ENCODE measurements at places on chromosomes 1 and 21. TPM values are rescaled to one million over a fixed set of nuclear protein-coding genes. Genes with fewer than 3 reads are reported as not detected.

- H3K4me3 ChIP-seq = no peak overlapping the region
- H3K27me3 ChIP-seq = no peaks in the 10 kb centered on the region
- H3K4me1 ChIP-seq = peaks cover 6% of the 10 kb centered on the region
- no peak for DNase-seq
- no peaks in the 10 kb centered on the region for H3K36me3 ChIP-seq
- H3K27ac ChIP-seq = no peak overlapping the region
Observed at GRCh38 chr1:24203404-24203803, 16.3 kb upstream of the IFNLR1 start.

- no peaks in the 10 kb centered on the region for H3K27me3 ChIP-seq
- H3K4me1 ChIP-seq = no peaks in the 10 kb centered on the region
- peak overlapping the region; percentile 84 for H3K4me3 ChIP-seq
- H3K36me3 ChIP-seq = peaks cover 12% of the 10 kb centered on the region
Observed at GRCh38 chr21:46227811-46228344, 696 bp downstream of the LSS start.

The ACKR1 gene
- total RNA-seq = 23.3 TPM

DNA sequence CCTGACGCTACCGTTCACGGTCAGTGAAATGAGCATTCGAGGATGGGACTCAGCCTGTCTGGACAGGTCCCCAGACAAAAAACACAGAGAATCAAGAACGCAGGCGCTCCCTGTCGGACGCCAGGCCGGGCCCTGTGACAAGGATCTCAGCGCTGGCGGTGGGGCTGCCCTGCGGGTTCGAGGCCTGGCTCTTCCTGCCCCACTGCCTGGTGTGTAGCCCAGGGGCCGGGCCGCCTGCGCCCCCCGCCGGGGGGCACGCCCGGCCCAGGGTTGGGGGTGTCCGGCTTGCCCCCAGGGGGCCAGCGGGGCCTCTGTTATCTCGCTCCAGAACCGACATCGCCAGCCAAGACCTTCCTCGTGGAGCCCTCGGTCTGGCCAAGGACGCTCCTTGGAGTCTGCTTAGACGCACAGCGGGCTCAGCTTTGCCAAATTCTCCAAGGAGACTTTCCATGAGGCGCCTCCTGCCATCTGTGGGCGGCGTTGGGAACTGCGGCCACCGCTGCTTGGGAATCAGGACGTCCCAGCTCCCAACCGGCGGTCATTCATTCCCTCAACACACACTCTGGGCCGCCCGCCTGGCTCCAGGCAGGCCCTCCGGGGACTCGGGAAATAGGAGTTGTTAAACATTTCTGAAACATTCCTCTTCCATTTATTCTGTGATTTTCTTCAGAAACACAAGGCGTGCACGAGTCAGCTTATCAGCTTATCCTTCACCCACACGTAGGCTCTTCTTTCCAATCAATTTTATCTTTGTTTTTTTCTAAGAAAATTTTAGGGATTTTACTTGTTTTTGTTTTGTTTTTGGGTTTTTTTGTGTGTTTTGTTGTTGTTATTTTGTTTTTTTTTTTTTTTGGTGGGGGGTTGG, 11.3 kb upstream of the RIPK4 start:
- peak; percentile 90 for DNase-seq
- no peak overlapping the region for H3K4me3 ChIP-seq
- H3K27ac ChIP-seq = no peak overlapping the region

- no peak overlapping the region for H3K27ac ChIP-seq
- no peak overlapping the region for H3K4me3 ChIP-seq
- DNase-seq = no peak
- H3K4me1 ChIP-seq = no peaks in the 10 kb centered on the region
Observed at GRCh38 chr1:230048322-230048721, 18.7 kb upstream of the GALNT2 start.

- H3K4me3 ChIP-seq = no peak overlapping the region
- no peak overlapping the region for H3K27ac ChIP-seq
Observed at GRCh38 chr1:1054971-1055370, 19.1 kb downstream of the RNF223 start.

DNA sequence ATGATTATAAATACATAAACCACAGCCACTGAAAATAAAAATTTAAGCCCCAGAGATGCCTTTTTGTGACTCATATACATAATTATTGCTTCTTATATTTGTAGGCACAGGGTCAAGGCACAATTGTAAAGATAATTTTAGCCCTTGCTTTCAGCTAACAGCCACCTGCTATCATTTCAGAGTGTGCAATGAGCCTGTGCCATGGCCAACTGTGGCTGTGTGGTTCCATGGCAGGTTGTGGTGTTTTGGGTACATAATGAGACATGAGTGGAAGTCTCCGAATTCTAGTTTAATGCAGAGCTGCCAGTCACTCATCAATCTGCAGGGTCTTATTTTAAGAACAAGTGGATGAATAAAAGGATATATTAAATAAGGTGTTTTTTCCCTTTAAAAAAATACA, 346.9 kb upstream of the SNX7 start:
- no peak overlapping the region for H3K27ac ChIP-seq
- H3K27me3 ChIP-seq = no peaks in the 10 kb centered on the region
- H3K4me1 ChIP-seq = no peaks in the 10 kb centered on the region
- H3K4me3 ChIP-seq = no peak overlapping the region

GRCh38 chr1:89203166-89203565, 4.4 kb upstream of the GBP4 start:
- no peaks in the 10 kb centered on the region for H3K36me3 ChIP-seq
- no peak for DNase-seq
- no peak overlapping the region for H3K4me3 ChIP-seq
- H3K4me1 ChIP-seq = no peaks in the 10 kb centered on the region
- H3K27ac ChIP-seq = no peak overlapping the region
- no peaks in the 10 kb centered on the region for H3K27me3 ChIP-seq

- no peaks in the 10 kb centered on the region for H3K36me3 ChIP-seq
- H3K4me1 ChIP-seq = no peaks in the 10 kb centered on the region
- H3K4me3 ChIP-seq = no peak overlapping the region
- no peaks in the 10 kb centered on the region for H3K27me3 ChIP-seq
Observed at GRCh38 chr1:63935143-63935542, 161.3 kb downstream of the ROR1 start.

The PDE4B gene
- 96.6 TPM for total RNA-seq

The ERICH3 gene
- total RNA-seq = 0.13 TPM

The OTUD7B gene
- 17.2 TPM for total RNA-seq

The ACTL8 gene
- not detected for total RNA-seq

The PCBP3 gene
- 1.1 TPM for total RNA-seq

- H3K27me3 ChIP-seq = no peaks in the 10 kb centered on the region
- no peak overlapping the region for H3K27ac ChIP-seq
- no peaks in the 10 kb centered on the region for H3K4me1 ChIP-seq
Observed at GRCh38 chr1:219573960-219574359, 38.9 kb downstream of the ZC3H11B start.

GRCh38 chr1:97630948-97631347, 289.9 kb downstream of the DPYD start:
- H3K27ac ChIP-seq = no peak overlapping the region
- no peaks in the 10 kb centered on the region for H3K36me3 ChIP-seq
- no peak overlapping the region for H3K4me3 ChIP-seq
- DNase-seq = no peak
- H3K4me1 ChIP-seq = no peaks in the 10 kb centered on the region

GRCh38 chr1:43537423-43538142, 6.9 kb downstream of the PTPRF start:
- H3K4me1 ChIP-seq = no peaks in the 10 kb centered on the region
- DNase-seq = no peak
- no peaks in the 10 kb centered on the region for H3K27me3 ChIP-seq
- peak overlapping the region; percentile 86 for H3K27ac ChIP-seq
- H3K4me3 ChIP-seq = no peak overlapping the region

DNA sequence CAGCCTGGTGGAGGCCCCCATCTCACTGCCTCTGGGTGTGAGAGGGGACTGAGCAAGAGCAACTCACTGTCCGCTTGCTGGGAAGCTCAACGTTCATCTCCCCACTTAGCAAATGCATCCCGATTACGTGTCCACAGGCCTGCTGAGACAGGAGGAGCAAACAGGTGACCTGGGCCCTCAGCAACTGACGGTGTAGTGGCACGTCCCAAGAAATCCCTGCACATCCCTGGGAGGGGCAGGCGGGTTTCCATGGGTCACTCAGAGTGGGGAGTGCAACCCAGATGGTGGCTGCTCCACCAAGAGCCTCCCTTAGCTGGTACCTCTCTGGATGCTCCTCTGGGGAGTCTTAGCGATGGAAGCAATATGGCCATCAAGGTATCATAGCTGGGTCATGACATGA, 229.4 kb downstream of the DYRK1A start:
- H3K4me1 ChIP-seq = no peaks in the 10 kb centered on the region
- DNase-seq = no peak
- H3K27ac ChIP-seq = no peak overlapping the region
- no peaks in the 10 kb centered on the region for H3K27me3 ChIP-seq
- no peak overlapping the region for H3K4me3 ChIP-seq

DNA sequence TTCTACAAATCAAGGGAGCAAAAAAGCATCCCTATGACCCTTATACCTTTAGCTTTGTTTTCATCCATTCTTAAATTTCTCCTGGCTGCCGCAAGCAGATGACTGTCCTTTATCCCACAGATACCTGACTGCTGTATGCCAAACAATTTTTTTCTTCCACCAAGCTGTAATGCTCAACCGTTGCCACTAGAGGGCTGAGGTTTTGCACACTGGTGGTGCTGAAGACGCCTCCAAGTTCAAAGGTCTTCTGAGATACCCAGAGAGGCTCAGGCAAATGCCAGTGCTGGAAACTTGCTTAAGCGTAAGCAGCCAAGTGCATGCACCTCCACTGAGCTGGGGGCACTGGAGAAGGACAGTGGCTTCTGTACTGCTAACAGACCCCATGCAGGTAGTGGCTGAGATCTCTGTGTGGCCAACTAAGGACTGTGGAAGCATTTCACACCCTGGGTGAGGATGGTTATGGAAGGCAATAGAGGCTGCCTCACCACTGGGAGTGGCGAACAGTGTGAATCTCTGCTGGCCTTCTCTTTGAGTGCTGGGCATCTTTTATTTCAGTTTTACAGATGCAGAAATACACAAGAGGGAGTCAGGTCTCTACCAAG, 28.5 kb downstream of the CNIH3 start:
- no peak overlapping the region for H3K27ac ChIP-seq
- no peaks in the 10 kb centered on the region for H3K36me3 ChIP-seq

DNA sequence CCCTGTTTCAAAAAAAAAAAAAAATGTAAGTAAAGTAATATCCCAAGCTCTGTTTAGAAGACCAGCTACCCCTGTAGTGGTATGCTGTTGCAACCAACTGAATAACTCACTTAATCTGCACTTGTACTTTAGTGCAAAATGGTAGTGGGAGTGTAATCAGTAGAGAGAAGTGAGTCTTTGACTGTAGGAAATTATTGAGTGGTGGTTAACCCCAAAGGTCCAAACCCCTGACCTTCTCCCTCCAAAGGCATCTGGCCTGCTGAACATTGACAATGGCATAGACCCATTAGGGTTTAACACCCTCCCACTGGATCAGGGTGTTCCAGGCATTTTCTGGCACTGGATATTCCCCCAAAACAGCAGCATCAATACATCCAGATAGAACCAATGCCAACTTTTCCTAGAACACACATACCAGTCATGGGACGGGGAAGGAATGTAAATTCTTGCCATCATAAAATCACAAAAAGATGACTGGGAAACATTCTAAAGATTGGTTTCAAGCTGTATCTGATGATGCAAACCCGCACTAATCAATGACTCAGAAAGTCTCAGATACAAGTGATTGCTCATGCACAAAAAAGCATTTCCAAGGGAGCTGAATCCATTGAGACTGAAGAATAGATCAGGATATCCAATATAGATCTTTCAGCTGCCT, 110.3 kb downstream of the MRPL39 start:
- no peak overlapping the region for H3K27ac ChIP-seq
- H3K4me3 ChIP-seq = no peak overlapping the region
- no peaks in the 10 kb centered on the region for H3K36me3 ChIP-seq
- no peak for DNase-seq
- H3K4me1 ChIP-seq = no peaks in the 10 kb centered on the region

DNA sequence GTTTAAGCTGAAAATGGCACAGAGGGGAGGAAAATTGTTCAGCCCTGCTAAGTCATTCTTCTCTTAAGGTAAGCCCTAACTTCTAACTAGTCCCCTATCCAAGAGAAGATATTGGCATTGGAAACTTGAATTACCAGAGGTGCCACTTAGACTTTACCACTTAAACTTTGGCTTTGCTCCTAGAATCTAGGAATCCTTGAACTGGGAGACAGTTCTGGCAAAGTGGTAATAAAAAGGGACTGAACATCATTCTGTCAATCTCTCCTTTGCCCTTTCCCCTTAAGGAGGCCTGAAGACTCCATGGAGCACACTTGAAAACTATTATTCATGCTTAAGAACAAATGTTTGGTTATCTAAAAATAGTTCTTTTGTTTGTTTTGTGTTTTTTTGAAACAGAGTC, 8.4 kb downstream of the ATP1A4 start:
- H3K4me3 ChIP-seq = no peak overlapping the region
- H3K4me1 ChIP-seq = no peaks in the 10 kb centered on the region

GRCh38 chr21:27802816-27803475, 836.1 kb upstream of the ADAMTS5 start:
- no peak overlapping the region for H3K4me3 ChIP-seq
- no peaks in the 10 kb centered on the region for H3K4me1 ChIP-seq
- no peak for DNase-seq
- no peaks in the 10 kb centered on the region for H3K36me3 ChIP-seq

The ITLN2 gene
- total RNA-seq = 62.0 TPM

GRCh38 chr1:152109998-152110294, 5.3 kb downstream of the TCHH start:
- no peak for DNase-seq
- H3K4me1 ChIP-seq = peaks cover 4% of the 10 kb centered on the region
- no peak overlapping the region for H3K4me3 ChIP-seq
- peaks cover 54% of the 10 kb centered on the region for H3K27me3 ChIP-seq
- no peaks in the 10 kb centered on the region for H3K36me3 ChIP-seq

- H3K36me3 ChIP-seq = no peaks in the 10 kb centered on the region
- H3K27me3 ChIP-seq = no peaks in the 10 kb centered on the region
- no peaks in the 10 kb centered on the region for H3K4me1 ChIP-seq
- no peak for DNase-seq
- no peak overlapping the region for H3K4me3 ChIP-seq
Observed at GRCh38 chr1:225747566-225747965, 30.1 kb upstream of the SRP9 start.

Measured in Peyer's patch (tissue), 4 donors.